ACHN (cell line): ENCODE measurements at places on chromosomes 2 and 18.

DNA sequence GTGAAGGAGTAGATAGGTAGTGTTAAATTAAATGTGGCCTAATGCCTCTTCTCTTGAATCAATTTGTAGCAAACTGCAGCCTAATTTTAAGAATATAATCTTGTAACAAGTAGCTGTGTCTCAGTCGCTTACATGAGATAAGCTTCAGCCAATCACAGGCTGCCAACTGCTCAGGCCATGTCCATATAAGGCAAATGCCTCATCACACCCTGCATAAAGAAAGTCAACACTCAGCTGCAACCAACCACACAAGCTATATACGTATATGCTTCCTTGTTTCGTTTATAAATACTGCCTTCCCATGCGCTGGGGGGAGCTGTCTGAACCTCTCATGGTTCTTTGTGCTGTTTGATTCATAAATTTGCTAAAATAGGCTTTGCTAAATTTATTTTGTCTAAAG lies 476.3 kb downstream of the TRIB2 start:
- DNase-seq, result no peak

GRCh38 chr2:216133397-216133796 lies 24.2 kb downstream of the XRCC5 start:
- DNase-seq, result no peak

GRCh38 chr18:29123706-29124530 lies 947.0 kb upstream of the CDH2 start:
- peak; percentile 27 for DNase-seq

GRCh38 chr2:60371681-60372080 lies 181.8 kb downstream of the BCL11A start:
- no peak for DNase-seq

DNA sequence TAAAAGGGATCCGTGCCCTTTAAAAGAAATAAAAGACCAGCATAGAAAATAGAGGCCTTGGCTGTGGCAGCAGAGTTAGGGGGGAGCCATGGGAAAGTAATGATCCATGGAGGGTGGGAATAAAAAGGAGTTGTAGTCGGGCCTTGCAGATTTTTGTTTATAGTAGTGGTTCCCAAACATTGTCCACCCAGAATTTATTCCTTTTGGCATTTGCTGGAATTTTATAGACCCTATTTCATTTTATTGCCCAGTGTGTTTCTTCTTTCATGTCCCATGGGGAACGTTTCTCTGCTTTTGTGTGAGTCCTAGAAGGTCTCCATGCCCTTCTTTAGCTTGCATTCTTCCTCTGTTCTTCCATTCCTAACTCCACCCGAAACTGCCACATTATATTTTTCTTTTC lies 222.2 kb downstream of the LTBP1 start:
- DNase-seq, result no peak

- DNase-seq, result no peak
Measured at GRCh38 chr2:149908726-149909683, 321.4 kb upstream of the MMADHC start.

DNA sequence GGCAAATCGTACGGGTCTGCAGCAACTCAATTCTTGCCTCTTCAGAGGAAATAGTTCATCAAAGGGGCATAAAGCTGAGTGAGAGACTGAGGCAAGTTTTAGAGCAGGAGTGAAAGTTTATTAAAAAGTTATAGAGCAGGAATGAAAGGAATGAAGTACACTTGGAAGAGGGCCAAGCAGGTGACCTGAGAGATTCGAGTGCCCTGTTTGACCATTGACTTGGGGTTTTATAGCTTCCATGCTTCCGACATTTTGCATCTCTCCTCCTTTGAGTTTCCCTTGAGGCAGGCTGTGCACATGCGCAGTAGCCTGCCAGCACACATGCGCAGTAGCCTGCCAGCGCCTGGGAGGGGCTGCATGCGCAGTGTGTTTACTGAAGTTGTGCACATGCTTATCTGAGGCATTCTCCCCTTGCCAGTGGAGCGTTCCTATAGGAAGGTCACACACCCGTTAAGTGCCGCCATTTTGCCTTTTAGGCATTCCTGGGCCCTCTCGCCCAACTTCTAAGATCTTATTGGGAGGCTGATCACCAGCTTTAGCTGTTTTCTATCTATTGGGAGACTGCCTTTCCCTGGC lies 265.5 kb upstream of the MGAT5 start:
- DNase-seq, result no peak

GRCh38 chr18:44798433-44799048 lies 117.9 kb downstream of the SETBP1 start:
- no peak for DNase-seq

GRCh38 chr18:35474884-35475283 lies 22.9 kb downstream of the INO80C start:
- DNase-seq, result no peak

GRCh38 chr2:59774821-59775433 lies 778.5 kb downstream of the BCL11A start:
- no peak for DNase-seq

DNA sequence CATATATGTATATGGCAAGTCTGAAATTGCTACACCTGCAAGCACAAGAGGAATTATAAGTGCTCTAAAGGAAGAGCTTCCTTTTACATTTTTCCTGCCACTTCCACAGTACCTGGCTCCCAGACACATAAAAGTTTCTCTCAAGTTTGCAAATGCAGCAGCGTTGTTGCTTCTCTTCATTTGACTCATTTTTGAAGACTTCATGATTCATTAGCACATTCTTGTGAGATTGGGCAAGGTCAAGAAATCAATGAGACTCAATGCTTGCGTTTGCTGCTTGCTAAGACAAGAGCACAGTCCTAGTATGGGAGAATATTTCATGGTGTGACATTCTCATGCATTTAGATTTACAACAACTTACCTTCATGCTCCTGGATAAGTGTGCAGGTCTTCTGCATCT lies 42.6 kb upstream of the PDCL3 start:
- no peak for DNase-seq

GRCh38 chr2:121294881-121295840 lies 10.2 kb upstream of the TFCP2L1 start:
- no peak for DNase-seq

DNA sequence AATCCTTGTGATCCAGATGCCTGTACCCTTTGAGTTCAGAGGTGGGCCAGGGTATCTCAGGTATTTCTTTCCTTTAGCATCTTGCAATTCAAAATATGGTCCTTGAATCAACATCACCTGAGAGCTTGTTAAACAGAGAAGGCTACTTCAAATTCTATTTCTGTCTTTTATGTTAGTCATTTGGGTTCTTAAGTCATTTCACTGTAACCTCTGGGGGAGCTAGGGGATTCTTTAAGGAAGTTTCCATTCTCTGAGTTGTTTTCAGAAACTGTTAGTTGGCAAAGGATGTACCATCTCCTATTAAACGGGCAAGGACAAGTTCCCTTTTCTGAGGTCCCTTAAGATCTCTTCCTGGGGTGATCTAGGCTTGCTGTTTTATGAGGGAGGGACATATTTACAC lies 16.6 kb downstream of the CFLAR start:
- no peak for DNase-seq

GRCh38 chr2:20611077-20611843 lies 39.6 kb downstream of the HS1BP3 start:
- DNase-seq, result peak; percentile 81

DNA sequence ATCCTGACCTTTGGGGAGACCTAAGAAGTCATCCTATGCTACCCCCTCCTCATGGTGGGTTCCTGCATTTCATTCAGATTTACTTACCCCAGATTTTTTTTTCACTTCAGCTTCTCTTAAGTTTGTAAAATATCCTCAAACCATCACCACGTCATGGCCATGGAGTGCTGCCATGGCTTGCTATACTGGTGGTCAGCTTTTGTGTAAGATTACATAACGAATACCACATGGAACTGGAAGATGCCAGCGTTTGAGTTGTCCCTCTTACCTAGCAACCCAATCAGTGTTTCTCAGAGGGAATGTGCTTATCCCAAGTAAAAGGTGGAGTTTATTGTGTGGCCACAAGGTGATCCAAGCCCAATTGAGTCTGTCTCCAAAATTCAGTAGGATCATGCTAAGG lies 148.6 kb upstream of the ALPP start:
- DNase-seq, result no peak

DNA sequence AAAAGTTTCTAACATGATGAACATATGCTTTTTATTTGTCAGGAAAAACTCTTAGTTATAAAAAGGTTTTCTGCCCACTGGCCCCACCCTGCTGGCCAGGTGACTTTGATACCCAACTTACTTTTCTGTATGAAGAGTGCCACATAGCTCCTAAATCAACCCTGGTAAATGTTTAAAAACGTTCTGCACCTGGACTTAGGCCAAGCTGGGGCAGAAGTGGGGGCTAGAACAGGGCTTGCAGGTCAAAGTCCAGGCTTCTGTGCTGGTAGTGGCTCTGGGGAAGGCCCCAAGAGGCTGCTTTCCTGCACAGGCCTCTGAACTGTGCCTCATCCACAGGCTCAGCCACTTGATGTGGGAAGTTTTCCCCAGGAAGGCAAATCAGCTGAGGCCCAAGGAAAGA lies 171.7 kb downstream of the ANKRD30B start:
- no peak for DNase-seq

- DNase-seq, result no peak
Measured at GRCh38 chr2:238724728-238725127, 123.2 kb upstream of the TWIST2 start.

- peak; percentile 52 for DNase-seq
Measured at GRCh38 chr2:121634354-121635307, 14.6 kb downstream of the CLASP1 start.

DNA sequence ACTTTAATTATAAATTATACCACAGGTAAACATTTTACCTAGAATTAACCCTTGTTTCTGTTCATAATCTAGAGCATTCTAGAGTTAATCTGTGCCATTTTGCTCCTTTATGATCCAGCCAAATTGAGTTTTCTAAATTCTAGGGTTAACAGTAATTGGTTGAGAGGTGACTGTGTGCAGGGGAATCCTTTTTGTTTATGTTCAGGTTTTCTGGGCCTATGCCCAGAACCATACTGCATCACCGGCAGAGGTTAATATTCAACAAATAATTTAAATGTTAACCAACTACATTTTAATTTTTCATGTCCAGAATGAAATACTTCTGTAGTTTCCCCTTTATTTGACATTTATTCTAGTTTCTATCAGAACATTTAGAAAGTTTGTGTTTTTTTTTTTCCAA lies 32.3 kb downstream of the CARF start:
- DNase-seq, result peak; percentile 28

DNA sequence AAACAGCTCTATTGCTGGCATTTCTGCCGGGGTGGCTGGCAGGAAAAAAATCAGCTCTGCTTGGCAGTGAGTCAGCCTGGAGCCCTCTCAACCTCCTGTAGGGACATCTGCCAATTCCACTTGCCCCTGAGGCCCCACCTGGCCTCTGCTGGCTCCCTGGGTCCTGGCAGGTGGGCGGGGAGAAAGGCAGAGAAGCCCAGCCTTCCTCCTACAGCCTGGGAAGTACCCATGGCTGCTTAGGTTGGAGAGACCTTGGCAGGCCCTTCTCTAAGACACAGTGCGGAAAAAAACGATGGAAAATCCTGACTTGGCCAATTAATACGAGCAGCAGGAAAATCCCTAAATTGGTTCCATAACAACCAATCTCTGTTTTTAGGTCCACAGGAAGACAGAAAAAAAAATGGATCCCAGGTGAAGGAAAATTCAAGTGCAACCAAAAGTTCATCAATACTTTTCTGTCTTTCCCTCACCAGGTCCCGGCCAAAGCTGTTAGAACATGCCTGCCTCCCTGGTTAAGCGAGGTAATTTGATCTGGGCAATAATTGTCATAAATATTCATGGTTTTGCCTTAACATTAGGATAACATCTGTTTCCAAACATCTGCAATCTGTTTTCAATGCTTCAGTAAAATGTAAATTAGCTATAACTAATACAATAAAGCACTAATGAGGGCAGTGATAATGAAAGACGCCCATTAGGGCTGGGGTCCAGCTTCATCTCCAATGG lies 245.9 kb downstream of the TFCP2L1 start:
- DNase-seq, result peak; percentile 71

- no peak for DNase-seq
Measured at GRCh38 chr2:47083886-47084687, 71.0 kb downstream of the STPG4 start.

DNA sequence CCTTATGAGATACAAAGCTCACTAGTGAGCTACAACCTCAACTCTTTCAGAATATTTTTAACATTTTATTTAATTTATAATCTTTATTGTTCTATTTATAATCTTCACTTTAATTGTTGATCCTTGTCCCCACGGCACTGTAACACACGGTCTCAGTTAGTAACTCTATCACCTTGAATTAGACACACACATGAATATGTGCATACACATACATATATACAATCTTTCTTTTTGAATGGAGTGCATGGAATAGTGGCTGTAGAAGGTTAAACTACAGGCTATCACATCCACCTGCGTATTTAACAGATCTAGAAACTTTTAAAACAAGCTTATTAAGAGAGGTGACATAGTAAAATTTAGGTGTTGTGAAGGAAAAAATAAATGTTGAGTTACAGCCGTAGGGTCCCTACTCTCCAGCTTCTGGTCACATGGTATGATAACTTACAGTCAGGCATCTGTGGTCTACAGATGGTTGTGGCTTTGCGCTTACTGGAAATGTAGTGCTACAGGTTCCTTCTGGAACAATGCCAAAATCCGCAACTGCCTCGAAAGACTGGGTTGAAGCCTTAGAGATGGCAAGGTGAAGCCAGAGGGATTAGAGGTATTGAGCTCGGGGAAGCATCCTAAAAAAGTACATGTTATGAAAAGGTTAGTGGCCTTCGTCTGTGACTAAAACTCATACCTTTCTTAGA lies 1324.1 kb upstream of the SLC39A10 start:
- DNase-seq, result no peak

- DNase-seq, result no peak
Measured at GRCh38 chr2:23596316-23596885, 211.4 kb downstream of the KLHL29 start.

- DNase-seq, result no peak
Measured at GRCh38 chr18:56065086-56065485, 477.1 kb upstream of the TCF4 start.

DNA sequence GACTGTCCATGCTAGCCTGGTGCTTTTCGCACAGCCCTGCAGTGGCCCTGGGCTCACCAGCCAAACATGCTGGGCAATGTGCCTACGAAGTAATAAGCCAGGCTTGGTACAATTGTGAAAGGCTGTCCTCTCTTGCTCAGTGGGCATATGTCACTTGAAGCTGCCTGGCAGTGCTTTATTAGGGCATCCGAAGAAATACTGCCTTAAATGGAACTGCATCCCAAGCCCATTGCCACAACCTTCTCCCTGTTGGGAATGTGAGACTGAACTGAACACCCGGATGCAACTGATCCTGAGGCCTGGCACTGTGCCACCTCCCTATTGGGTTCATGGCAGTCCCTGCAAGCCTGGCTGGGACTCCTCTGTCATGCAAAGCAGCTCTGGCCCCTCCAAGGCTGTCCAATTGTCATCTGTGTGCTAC lies 15.9 kb downstream of the CAPG start:
- no peak for DNase-seq

DNA sequence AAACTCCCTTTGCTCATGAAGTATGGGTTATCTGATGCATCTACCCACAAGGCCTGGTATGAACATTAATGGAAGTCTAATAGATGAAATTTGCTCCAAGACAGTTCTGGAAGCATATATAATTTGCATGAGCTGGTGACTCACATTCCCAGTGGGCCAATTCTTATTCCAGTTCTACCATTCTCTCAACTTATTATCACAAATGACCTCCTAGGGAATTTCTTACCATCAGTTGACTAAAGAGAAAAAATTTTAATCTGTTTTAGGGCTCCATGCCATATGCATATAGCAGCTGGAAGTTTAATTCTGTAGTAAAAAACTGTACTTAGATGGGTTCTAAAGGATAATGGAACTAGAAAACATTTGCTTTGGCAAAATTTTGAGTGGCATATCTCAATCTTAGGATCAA lies 165.2 kb upstream of the COL3A1 start:
- no peak for DNase-seq

GRCh38 chr18:51234117-51235008 lies 36.9 kb upstream of the MEX3C start:
- peak; percentile 7 for DNase-seq
